AG04450 (cell line): ENCODE measurements at places on chromosomes 1 and 21.

- DNase-seq = peak; percentile 50
Measured at GRCh38 chr21:41956926-41957729, 3.3 kb upstream of the C2CD2 start.

- DNase-seq = no peak
Measured at GRCh38 chr1:41464885-41465284, 19.6 kb downstream of the EDN2 start.

DNA sequence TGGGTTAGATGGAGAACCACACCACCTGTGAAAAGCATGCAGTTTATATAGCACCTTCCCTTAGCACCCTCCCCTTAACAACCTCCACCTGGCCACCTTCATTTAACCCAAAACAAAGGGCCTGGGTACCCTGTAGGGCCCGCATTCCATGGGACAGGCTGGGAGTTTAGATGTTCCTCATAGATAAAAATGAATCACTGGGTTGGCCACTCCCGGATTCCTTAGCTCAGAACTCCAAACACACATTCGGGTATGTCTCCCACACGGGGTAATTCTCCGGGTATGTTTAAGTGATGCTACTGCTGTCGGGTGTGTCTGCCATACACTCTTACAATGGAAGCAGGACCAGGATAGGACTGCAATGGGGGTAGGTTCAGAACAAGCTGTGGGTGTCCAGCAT lies 43.9 kb upstream of the FOXO6 start:
- DNase-seq = no peak

GRCh38 chr1:187627516-187627915 lies 798.8 kb downstream of the PLA2G4A start:
- DNase-seq = no peak

GRCh38 chr21:44667612-44668011 lies 885 bp upstream of the KRTAP12-2 start:
- DNase-seq = no peak

GRCh38 chr1:230772457-230773395 lies 25.5 kb downstream of the CAPN9 start:
- DNase-seq = no peak

DNA sequence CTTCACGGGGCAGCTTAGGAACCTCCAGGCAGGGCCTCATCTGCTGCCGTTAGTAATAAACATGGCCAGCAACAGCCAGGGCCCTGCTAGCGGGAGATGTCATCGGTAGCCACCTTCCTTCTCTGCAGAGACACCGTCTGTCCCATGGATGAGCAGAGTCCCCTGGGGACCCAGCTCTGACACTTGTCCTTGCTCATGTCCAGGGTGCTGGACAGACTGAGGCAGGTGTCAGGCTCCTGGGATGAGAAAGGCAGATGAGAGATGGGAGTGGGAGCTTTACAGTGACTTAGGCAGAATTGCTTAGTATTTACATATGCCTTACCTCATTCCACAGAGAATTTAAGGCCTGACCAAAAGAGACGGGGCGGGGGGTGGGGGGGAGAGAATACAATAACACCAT lies 25.0 kb downstream of the CAPN2 start:
- DNase-seq = no peak

DNA sequence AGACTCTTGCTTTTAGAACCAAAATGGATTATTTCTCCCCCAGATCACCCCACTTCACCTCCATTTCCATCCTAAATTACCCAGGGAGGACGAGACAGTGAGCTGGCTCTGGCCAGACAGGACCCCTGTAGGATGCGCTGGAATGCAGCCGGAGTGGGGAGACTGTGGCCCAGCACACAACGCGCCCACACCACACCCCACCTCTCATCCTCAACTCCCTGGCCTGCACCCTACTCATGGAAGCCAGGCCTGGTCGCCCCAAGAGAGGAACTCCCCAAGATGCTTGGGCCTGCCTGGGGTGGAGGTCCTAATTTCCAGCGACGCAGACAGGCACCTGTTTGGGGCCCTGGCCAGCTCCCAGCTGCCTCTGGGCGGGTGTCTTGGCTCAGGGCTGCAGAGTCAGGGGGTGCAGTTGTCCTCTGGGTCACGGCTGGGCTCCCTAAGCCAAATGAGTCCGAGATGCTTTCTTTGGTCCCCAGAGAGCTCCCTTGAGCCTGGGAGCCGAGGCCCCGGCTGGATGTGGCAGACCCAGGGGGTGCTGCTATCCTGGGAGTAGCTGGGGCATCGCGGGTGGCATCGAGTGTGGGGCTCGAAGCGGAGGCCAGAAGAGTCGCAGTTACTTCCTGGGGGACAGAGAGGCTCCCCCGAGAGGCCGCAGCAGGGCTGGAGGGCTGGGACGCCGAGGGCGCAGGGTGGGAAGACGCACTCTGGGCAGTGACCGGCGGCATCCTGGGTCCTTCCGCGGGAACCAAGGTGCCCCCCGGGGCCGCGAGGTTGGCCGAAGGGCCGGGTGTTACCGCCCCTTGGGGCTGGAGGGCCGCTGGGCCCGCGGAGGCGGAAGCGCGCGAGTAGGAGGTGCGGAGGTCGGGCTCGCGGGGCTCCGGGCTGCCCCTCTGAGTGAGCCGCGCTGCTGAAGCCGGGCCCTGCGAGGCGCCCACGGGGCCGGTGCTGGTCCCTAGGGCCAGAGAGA lies 10.4 kb downstream of the CLEC20A start:
- DNase-seq = no peak

GRCh38 chr1:154466921-154467417 lies 35.0 kb upstream of the TDRD10 start:
- DNase-seq = no peak

DNA sequence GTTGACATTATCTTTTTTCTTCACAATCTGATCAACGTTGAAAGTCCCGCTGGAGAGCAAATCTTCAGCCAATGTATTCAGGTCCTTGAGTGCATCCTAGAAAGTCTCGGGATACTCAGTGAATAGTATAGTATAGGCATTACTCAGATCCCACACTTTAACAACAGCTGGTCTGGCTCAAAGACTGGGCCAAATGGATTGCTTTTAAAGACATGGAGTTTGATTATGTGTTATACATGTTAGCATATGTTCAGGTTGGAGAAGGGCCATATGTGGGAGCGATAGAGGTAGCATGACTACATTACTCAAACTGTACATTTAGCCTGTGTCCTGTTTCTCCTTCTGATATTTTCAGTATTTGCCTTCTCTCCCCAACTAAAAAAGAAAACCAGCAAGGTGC lies 33.1 kb downstream of the OR10Z1 start:
- DNase-seq = no peak

- no peak for DNase-seq
Measured at GRCh38 chr1:68585351-68585750, 88.5 kb upstream of the DEPDC1 start.

DNA sequence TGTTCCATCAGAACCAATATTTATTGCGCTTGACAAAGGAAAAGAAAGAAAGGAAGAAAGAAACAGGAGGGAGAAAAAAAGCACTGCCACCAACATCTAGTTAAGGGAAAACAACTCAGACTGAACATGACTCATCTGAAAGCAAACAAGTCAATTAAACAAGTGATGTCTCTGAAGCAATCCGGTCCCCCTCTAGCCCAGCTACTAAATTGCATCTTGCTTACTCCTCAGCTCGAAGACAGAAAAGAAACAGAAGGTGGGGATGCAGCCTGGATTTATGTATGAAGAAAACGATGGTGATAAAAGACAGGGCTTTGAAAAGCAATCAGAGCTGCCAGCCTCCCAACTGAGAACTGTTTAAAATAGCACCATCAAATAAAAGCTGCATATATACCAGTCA lies 188.2 kb downstream of the OMA1 start:
- DNase-seq = no peak

GRCh38 chr1:80448081-80448480 lies 1352.7 kb upstream of the ADGRL2 start:
- no peak for DNase-seq

- no peak for DNase-seq
Measured at GRCh38 chr1:205812271-205812877, 624 bp downstream of the SLC41A1 start.

DNA sequence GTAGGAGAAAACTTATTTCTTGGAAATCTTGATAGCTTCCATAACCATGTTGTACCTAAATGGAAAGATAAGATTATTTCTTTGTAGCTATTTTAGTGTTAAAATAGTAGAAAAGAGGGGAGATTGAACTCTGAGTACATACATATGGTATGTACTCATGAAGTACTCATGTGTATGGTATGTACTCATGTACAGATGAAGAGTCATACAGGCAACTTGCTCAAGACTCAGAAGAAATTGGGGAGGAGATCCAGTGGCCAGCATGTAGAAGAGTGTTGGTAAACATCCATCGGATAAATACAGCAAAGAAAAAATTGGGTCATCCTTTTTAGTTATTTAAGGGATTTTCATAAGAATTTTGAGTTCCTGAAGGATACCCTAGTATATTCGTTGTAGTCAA lies 29.0 kb downstream of the MDM4 start:
- no peak for DNase-seq

- no peak for DNase-seq
Measured at GRCh38 chr1:195173753-195174152, 1434.5 kb downstream of the KCNT2 start.

DNA sequence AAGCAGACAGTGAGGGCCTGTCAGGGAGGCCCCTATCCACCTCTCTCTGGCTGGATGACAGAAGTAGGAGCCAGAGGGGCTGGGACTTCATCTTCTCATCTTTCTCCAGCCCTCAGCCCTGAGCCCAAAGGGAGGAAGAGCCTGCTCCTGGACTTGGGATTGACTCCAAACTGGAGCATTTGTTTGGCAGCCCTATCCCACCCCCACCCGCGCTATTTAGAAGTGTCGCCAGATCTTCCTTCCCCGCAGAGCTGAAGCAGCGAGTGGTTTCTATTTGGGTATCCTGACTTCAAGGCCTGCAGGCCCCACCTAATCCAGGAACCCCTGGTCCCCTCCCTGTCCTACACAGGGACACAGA lies 9.6 kb downstream of the NES start:
- no peak for DNase-seq

DNA sequence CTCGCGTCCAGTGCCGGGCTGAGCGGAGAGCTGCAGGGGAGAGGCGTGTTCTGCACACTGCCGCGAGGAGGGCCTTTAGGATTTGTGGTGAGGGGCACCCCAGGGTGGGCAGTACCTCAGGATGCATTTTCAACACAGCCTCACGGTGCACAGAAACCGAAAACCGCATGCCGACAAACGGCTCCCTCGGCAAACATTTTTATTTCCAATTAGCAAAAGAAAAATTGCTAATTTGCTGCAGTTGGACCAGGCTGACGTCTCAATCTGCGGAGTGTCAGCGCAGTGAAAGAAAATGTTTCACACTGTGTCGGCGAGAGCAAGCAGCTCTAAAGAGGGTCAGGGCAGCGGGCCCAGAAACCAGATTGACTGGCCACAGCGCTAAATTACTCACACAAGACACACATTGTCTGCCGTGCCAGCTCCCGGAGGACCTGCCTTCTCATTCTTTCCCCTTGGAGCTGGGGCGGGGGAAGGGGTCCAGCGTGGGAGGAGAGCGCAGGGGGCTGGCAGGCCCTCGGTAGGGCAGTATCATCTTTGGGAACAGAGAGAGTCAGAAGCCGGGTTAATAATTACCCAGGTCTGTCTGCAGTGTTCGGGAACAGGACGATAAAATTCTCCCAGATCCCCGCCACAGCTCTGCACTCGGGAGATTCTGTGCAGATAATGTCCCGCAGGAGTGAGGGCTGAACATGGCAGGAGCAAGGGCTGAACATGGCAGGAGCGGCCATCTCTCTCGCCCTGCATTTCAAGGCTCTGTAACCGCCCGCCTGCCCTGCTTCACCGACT lies 150.2 kb downstream of the PRDM16 start:
- no peak for DNase-seq

GRCh38 chr1:204123376-204123775 lies 28.5 kb downstream of the ETNK2 start:
- no peak for DNase-seq

- DNase-seq = no peak
Measured at GRCh38 chr1:154726896-154727753, 119.1 kb upstream of the ADAR start.

- DNase-seq = peak; percentile 66
Measured at GRCh38 chr1:118147522-118147921, 37.5 kb downstream of the SPAG17 start.

GRCh38 chr1:202085682-202086373 lies 36.9 kb upstream of the GPR37L1 start:
- no peak for DNase-seq

GRCh38 chr1:194372266-194372665 lies 1185.9 kb upstream of the B3GALT2 start:
- no peak for DNase-seq

DNA sequence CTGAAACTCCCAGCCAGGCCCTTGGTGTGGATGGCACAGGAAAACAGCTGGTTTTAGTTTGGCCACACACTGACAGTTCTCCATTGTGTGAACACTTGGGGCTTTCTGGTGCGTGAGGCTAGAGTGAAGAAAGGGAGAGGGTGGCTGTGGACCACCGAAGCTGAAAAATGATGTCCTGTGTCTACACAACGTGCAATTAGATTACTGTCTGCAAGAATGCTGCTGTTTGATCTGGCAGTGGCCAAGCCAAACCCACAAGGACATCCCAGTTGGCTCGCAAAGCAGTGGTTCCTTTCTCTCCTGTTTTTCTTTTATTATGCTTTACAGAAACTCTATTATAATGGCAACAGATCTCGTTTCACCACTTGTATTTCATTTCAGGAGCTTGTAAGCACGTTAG lies 58.9 kb downstream of the ERG start:
- DNase-seq = no peak

DNA sequence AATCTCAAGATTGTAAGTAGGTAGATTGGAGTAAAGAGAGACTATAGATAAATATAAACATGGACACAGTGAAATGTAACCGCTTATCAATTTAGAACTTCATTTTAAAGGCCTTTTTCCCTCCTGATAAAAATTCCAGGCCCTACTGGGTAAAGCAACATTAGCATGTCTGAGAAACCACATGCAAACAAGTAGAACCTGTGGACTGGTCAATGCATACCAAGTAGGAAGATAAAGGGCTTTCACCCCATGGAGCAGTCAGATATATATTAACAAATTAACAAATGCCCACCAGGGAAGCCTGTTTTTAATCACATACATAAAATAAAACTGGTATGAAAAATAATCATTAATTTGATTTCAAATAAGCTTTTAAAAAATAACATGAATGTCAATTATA lies 8.1 kb downstream of the DPH5 start:
- DNase-seq = no peak

- no peak for DNase-seq
Measured at GRCh38 chr1:210635108-210635507, 306.4 kb downstream of the HHAT start.

DNA sequence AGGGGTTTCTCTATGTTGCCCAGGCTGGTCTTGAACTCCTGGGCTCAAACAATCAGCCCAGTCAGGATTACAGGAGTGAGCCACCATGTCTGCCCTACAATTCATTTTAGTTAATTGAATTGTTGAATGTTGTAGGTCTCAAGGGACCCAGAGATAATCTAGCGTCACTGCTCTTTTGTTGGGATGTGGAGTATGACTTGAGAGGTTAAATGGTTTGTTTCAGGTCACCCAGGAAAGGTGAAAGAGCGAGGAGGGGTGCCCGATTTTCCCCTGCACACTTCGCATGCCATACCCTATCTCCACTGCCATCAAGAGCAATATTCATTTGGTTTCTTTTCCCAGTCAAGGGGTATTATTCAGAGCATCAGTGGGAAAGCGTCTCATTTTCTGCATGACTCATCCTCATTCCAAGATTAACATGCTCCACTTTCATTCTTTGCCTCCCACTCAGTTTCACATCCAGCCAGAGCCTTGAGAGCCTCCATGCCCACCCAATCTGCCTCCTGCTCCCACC lies 13.1 kb upstream of the SLC30A1 start:
- DNase-seq = no peak

- DNase-seq = no peak
Measured at GRCh38 chr1:236509647-236510401, 14.0 kb upstream of the LGALS8 start.
